CD4-positive, alpha-beta T cell treated with Interferon gamma for 1 hour (primary cell): ENCODE measurements at places on chromosomes 2 and 18.

DNA sequence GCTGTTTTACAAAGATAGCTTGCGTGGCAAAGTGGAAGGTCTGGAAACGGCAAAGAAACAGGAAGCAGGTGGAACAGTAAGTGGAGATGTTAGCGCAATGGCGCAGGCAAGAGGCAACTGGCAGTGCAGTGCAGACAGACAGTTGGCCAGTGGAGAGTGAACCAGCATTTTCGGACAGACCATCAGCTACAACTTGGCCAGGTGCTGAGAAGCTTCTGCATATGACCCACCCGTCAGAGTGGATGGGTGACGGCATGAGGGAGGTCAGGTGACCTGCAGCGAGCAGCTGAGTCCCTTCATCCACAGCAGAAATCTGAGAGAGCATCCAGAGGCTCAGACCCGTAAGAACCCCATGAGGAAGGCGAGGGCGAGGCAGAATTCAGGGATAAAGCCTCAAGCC, 33.8 kb downstream of the NPC1 start:
- DNase-seq = no peak

DNA sequence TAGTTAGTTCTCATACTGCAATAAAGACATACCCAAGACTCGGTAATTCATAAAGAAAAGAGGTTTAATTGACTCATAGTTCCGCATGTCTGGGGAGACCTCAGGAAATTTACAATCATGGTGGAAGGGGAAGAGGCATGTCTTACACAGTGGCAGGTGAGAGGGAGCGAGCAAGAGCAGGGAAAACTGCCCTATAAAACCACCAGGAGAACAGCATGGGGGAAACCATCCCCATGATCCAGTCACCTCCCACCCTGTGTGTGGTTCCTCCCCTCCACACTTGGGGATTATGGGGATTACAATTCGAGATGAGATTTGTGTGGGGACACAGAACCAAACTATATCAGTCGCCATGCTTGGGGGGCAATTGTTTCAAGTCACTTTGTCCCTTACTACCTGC, 1.1 kb upstream of the SSB start:
- no peak for DNase-seq

GRCh38 chr18:35386600-35387100, 9.5 kb upstream of the ZNF396 start:
- peak; percentile 63 for DNase-seq

DNA sequence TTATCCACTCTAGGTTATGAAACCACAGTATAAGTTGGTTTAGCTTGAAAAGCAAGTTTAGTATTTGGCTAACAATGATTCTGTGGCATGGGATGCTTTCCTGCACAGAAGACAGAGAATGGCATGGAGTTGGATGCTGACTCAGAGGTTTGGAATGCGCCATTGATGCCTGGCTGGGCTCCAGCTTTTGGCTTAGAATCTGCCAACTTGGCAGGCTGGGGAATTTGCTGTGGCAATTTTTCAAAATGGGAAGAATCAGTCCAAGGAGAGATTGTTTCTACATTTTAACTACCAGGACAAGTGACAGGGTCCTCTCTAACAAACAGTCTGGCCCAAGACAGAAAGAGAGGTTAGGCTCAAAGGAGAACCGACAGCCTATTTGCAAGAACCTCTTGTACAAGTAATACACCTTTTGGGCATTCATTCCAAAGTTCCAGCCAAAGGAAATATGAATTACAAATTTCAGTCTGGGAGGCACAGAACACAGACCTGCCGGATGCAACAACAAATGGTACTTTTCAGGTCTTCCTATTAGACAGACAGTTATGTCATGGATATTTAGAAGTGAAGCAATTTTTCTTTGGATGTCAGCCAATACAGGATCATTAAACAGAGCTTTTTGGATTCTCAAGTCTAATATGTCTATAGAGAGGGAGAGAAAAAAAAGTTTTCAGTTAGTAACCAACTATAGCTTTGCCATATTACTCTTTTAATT, 1027.7 kb downstream of the TMEM182 start:
- DNase-seq = no peak

GRCh38 chr18:56246916-56247315, 391.5 kb downstream of the TXNL1 start:
- no peak for DNase-seq

DNA sequence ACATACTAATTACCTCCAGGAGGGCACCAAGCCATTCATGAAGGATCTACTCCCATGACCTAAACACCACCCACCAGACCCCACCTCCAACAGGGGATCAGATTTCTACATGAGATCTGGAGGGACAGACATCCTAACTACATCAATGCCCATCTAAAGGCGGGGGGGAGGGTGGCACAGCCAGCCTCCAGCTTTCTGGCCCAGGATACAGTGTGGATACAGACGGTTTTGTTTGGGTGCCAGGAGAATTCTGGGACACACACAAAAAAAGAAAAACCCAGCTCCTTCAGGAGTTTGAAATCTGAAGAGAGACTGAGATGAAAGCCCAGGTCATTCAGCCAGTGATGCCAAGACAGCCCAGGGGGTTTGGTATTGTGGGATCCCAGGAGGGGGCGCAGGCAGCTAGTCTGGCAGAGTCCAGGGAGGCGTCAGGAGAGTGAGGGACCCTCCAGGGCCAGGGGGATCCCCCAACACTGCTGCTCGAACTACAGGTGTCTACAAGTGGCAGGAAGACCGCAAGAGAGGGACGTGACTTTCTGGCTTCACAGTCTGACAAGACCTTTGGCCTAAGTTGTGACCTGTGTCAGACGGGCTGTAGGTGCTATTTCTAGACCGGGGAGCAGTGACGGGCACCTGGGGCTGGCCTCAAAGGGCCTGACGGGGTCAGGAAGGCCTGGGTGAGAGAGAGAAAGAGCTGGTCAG, 62.1 kb downstream of the NDUFA10 start:
- DNase-seq = no peak
